ENCODE measurements at places on chromosomes 3 and 15.

GRCh38 chr3:51874411-51874810 lies 990 bp downstream of the IQCF5 start:
- DNase-seq = no peak

GRCh38 chr15:45378913-45379262 lies 544 bp upstream of the GATM start:
- DNase-seq = no peak

DNA sequence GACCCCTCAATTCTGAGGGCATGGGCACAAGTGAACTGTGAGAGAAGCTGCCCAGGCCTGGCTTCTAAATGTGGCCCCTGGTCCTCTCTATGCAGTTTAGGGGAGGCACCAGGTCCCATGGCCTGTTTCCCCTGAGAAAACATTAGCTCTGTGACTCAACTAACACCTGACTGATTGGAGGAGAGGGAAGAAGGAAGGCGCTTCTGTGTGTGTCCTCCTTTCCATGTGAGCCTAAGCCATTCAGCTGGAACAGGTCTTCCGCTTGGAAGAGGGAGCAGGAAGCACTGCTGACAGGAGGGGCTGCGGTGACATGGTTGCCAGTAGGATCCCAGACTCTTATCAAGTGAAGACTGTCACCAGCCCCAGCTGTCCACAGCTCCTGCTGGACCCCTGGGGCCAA lies 79.5 kb downstream of the MYLK start:
- no peak for DNase-seq

GRCh38 chr3:110016235-110016815 lies 679.0 kb upstream of the DPPA4 start:
- no peak for DNase-seq

GRCh38 chr15:28944286-28944685 lies 58.5 kb downstream of the APBA2 start:
- no peak for DNase-seq

- DNase-seq = no peak
Observed at GRCh38 chr3:44983484-44983941, 7.5 kb downstream of the EXOSC7 start.

GRCh38 chr15:64045774-64046420 lies 388 bp downstream of the DAPK2 start:
- peak; percentile 63 for DNase-seq

GRCh38 chr3:52507359-52507758 lies 12.2 kb downstream of the STAB1 start:
- DNase-seq = no peak

DNA sequence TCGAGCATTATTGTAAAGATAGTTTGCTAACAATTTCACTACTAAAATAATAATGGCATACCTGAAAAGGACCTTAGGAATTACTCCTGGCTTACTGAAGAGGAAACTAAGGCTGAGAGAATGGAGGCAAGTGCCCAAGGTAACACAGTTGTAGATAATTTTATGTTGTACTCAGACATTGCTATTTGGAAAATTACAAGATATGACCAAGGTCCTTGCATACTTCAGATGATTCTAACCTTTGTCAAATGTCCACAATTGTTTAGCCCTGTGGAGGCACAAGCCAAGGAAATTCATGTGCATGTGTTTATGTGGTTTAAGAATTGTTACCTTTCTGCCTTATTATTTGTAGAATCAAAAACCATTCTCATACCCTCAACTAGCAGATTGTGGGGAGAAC lies 105.7 kb downstream of the TUSC7 start:
- no peak for DNase-seq

DNA sequence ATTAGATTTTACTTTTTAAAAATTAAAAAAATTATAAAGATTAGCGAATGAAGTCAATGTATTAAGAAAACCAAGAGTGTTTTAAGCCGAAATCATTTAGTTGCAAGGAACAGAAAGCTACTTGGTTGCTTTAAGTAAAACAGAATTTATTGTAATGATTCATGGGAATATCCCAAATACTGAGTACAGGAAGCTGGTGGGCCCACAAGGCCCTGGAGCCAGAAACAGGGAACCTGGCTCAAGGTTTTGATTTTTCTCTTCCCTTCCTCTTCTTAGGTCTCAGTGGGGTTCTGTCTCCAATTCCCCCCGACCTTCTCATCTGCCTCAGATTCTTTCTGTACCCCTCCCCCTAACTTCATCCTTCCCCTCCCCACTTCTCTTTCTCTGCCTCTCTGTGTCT lies 229.0 kb downstream of the TLE3 start:
- no peak for DNase-seq

- DNase-seq = no peak
Observed at GRCh38 chr3:161852744-161853143, 356.1 kb downstream of the OTOL1 start.

DNA sequence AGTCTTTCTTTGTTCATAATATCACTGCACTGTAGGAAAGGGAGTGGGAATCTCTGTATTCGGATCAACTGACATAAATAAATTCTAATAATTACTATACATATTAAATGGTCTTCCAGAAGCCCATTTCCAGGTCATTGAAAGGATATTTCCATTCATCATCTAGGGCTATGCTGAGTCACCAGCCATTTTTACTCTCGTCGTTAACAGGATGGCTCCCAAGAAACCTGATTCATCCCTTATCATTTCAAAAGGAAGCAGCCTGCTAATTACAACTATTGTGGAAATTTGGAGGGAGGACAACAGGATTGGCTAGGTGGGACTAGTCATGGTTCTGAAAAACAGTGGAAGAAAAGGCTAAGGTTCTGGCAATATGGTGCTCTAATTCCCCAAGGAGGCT lies 13.6 kb downstream of the GMNC start:
- DNase-seq = no peak

DNA sequence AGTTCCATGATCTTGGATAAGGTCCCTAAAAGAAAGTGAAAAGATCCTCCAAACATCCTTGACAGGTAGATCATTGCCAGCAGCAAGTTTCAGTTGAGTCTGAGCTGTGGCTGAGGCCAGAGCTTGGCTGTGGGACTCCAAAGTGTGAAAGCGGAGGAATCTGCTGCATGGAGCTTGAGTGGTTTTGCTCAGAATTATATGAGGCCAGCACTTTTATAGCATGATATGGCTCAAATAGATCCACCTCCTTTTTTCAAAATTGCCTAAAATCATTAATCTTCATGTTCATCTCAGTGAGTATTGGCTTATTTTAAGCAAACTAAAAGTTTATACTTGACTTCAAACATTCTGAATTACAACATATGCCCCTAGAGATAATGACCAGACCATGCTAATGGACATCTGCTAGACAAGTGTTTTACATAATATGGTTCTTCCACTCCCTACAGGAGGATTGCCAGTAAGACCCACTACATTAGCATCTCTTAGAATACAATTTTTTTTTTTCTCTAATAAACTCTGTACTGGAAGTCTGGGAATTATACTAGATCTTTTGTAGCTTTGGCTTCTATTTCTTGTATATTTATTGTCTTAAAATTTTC lies 368.1 kb downstream of the ZPLD1 start:
- DNase-seq = no peak

DNA sequence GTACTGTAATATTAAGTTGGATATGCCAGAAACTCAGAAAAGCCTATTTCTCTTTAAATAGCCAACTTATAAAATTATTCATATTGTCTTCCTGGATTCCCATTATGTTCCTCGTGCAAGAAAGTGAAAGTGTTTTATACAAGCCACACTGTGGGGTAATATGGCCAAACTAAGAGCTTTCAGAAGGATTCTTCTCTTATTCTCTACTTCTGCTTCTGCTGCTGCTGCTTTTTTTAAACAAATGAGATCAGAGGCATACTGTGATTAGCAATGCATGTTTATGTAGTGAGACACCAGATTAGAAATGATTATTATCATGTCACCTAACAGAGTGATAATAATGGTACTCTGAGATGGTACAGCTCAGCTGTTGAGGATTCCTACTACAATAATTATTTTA lies 1026.5 kb upstream of the CFAP20DC start:
- DNase-seq = no peak

- DNase-seq = no peak
Observed at GRCh38 chr3:134302674-134303073, 52.0 kb upstream of the RYK start.

DNA sequence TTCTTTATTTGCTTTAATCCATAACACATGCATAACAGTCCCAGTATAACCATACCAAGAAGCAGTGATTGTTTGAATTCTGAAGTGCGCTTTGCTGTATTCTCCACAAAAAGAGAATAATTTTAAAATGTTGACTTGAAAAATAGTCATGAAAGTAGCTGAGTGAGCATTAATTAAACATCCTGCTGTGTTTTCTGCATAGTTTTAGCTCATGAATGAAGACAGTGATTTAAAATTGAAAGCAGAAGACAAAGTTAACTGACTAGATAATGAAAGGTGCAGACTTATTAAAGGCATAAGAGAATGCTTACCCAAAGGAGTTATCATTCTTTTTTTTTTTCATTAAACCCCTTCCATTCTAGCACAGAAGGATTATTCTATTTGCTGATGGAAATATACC lies 143.5 kb downstream of the GABRG3 start:
- no peak for DNase-seq

DNA sequence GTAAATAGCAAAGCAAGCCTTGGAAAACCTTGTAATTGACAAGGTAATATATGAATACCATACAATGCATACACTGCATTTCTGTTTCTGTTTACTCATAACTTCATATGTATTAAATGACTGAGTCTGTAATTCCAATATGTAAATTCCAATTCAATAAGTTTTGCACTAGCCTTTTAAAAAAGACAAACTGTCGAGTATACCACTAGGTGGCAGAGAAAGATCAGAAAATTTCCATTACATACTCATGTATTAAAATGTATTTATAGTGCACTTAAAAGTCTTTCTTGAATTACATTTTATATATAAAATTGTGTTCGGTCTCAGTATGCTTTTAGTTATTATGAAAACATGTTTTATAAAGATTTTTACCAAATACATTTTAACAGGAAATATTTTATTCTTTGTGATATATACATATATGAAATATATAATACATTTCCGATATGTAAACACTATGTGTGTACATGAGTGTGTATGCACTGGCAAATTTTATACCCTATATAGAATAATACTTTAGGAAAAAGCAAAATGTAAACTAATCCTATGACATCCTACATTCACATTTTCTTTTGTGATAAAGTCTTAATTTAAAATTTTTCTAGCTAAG lies 216.8 kb downstream of the VGLL3 start:
- DNase-seq = no peak

DNA sequence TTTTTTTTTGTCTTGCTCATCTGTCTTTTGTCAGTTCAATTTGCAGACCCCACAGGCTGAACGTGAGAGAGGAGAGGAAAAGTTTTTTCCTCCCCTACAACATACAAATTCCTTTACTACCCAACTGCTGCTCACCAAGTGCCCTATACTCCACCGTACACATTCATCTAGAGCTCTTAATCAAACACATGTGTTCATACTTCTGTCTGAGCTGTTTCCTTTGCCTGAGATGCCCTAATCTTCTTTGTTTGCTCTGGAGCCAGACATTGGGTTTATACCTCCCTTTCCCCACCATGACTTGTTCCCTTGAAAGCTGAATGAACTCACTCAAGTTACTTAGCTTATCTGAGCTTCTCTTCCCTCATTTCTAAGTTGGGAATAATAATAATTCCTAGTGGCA lies 122.7 kb upstream of the RASGRP1 start:
- no peak for DNase-seq

- DNase-seq = peak; percentile 21
Observed at GRCh38 chr3:30141178-30141581, 465.2 kb upstream of the TGFBR2 start.

DNA sequence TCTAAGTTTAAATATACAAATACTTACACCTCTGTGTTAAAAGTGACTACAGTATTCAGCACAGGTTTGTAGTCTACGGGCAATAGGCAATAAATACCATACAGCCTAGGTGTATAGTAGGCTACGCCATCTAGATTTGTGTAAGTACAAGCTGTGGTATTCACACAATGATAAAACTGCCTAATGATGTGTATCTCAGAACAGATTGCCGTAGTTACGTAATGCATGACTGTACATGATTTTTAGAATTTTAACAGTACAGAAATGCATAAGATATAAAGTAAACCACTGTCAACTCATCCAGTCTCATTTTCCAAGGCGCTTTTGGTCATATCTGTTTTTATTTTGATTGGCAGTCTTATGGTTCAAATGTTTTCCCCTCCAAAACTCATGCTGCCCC lies 365.7 kb downstream of the CTNNB1 start:
- DNase-seq = no peak

DNA sequence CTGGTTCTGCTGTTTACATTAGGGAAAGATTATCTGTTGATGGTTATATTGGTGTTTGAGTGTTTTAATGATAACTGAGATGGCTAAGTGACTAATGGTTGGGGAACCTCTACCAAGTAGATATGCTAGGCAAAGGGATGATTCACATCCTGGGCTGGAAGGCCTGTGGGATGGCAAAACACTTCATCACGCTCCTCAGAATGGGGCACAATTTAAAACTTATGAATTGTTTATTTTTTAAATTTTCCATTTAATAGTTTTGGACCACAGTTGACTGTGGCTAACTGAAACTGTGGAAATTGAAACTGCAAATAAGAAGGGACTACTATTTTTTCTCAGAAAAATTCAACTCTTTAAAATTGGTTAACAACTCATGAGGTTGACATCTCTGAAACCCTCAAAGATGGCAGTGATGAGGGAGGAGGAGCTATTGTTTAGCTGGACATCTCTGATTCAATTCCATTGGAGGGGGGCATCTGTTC lies 100.5 kb upstream of the ZBED2 start:
- DNase-seq = no peak

DNA sequence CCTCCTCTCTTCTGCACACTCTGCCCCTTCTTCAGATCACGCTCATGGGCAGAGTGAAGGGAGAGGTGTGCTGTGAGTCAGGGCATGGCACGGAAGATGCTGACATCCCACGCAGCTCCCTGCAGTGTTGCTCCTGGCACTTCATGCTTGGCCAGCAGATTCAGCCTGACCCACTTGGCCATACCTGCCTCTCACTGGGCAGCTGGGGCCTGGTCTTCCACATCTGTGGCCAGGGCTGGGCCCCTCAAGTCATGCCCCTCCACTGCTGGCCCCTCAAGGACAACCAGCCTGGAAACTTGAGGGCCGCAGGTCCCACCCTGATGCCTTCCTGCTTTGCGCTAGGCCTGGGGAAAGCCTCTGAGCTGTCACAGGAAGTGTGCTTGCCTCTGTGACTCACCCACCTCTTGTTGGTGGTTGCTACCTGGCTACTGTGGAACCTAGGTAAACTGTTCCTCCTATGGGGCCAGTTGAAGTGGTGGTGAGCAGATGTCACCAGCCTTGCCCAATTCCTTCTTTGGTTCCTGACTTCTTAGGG lies 48.7 kb downstream of the BSN start:
- DNase-seq = no peak

- DNase-seq = no peak
Observed at GRCh38 chr3:59426821-59427565, 377.2 kb upstream of the CFAP20DC start.

GRCh38 chr3:11186771-11187191 lies 32.5 kb downstream of the HRH1 start:
- no peak for DNase-seq

GRCh38 chr3:134477938-134478337 lies 7.8 kb downstream of the ANAPC13 start:
- DNase-seq = no peak

DNA sequence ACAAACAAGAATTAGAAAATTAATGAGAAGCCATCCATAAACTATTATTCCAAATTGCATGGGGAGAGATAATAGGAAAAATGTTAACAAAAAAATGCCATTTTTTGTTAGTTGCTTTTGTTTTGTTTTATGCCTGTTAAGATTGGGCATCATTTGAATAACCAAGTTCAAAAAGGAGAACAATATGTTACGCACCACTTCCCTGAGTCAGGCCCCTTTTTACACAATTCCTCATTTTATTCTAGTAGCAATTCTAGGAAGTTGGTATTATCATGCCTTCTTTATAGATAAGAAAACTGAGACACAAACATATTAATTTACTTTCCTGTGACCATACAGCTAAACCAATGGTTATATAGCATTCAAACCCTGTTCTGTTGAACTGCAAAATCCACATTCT lies 736.9 kb upstream of the CCDC54 start:
- no peak for DNase-seq

All from right kidney (tissue), 9 donors.